ENCODE measurements at places on chromosomes 7 and 10.

GRCh38 chr7:1087952-1088920 is at the start of gene GPER1:
GPER1 (plus strand) TSS chr7:1088113; CDS start chr7:1091729, 3,616 bp downstream.
- peak; percentile 45 for DNase-seq

- peak; percentile 25 for DNase-seq
Observed at GRCh38 chr7:65832281-65832680, 40.6 kb upstream of the VKORC1L1 start.

- DNase-seq, result peak; percentile 38
Observed at GRCh38 chr10:60236869-60237524, 152.7 kb downstream of the ANK3 start.

DNA sequence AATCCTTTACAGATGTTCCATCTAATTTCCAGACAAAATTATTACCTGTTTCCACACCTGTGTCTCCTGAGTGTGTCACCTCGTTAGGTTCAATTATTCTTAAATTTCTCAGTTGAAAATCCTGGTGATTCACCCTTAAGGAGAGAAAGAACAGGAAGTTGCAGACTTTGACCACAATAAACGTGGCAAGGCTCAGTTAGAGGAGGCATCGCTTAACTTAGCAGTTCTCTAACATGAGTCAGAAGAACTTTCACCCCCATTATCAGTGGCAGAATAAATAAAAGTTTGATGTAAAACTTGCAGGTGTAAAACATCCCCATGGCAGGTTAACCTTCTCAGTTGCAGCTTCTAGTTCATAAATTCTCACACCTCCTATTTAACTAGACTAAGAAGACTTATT is 8.3 kb downstream of the XPNPEP1 start:
- DNase-seq, result peak; percentile 59

DNA sequence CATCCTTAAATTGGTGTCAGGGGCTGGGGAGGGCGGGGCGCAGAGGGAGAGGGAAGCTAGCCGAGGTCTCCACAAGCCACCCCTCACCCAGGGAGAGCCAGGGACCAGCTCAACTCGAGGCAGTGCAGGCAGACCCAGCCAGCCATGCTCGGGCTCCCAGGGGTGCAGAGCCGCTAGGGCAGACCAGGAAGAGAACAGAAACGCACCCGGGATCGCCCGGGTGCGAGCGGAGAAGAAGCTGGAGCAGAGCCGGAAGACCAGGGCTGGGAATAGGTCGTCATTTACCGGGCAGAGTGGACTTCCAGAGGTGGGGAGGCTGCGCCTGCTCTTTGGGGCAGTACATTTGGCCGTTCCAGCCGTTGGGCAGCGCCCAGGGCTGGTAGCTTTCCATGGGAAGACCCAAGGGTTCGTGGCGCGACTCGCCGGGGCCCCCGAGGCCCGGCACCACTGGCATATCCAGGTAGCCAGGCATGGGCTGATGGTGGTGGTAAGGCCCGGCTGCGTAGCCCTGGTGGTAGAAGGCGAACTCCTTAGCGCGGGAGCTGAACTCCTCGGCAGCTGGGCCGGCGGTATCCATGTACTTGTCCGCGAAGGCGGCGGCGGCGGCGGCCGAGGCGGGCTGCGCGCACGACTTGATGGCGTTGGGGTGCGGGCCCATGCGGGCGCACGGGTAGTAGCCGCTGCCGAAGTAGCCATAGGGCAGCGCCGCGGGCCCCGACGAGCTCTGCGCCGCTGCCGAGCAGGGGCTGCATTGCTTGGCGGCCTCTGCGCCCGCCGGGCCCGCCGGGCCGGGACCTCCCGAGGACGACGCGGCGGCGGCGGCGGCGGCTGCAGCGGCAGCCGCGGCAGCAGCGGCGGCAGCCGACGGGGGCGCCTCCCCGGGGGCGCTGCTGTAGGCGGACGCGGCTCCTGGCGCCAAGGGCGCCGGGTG is 755 bp downstream of the HOXA13 start:
- DNase-seq, result no peak

DNA sequence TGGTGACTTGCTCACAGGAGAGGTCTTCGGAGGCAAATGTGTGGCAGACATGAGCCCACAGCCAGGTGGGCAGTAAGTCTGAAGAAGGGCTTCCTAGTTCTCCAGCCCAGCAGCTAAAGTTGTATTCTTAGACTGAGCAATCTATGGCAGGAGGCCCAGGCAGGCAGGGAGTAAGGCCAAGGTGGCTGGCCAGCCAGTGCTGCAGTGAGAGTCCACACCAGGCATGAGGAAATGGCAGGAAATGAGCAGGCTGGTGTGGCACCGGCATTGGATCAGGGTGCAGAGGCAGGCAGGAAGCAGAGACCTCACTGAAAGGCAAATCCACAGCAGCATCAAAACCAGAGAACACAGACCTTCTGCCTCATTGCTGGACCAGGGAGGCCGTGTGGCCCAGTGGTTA is 84.6 kb upstream of the PDE1C start:
- DNase-seq, result peak; percentile 40

GRCh38 chr7:17620566-17620965 is 319.7 kb downstream of the SNX13 start:
- no peak for DNase-seq

DNA sequence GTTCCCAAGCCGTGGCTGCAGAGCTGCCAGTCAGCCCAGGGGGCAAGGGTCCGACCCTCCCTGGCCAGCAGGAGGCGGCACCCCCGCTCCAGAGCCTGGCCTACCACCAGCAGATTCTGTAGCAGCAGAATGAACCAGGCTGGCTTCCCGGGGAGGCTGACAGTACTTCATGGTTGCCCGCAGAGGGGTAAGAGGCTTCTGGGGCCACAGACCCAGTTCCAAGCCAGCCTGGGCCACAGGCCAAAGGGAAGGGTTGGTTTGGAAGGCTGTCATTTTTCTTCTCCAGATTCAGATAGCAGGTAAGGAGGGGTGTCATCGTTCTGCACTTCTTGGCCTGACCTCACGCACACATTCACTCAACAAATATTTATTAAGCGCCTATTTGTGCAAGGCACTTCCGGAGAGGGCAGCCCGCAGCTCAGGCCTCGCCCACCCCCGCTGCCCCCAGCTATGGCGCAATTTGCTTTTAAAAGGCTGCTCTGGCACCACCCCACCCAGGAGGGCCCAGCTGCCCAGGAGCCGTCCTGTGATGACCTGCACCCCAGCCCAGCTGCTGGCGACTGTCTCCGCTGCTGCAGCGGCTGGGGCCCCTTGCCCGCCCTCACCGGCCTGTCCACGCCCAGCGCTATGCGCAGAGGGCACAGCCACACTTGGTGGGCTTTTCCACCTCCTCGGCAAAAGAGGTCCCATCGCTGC is 168.5 kb downstream of the LCOR start:
- DNase-seq, result no peak

DNA sequence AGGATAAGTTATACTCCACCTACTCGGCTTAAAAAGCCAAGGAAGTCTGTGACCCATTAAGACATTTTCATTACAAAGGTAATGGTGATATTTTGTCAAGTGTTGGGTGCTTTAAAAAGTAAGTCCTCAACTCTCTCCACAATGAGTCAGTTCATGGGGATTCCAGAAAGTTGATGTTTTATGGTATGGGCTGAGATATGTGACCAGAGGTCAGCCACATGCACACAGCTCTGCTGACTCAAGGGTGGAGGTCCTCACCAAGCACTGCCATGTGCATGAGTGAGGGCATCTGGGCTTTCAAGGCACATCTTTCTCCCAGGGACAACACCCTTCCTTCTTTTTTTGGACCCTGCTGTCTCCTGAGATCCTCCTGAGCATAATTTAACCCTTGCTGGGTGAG is 292.9 kb downstream of the PTEN start:
- DNase-seq, result no peak

GRCh38 chr7:67637023-67637358 is 640.4 kb downstream of the TYW1 start:
- no peak for DNase-seq

DNA sequence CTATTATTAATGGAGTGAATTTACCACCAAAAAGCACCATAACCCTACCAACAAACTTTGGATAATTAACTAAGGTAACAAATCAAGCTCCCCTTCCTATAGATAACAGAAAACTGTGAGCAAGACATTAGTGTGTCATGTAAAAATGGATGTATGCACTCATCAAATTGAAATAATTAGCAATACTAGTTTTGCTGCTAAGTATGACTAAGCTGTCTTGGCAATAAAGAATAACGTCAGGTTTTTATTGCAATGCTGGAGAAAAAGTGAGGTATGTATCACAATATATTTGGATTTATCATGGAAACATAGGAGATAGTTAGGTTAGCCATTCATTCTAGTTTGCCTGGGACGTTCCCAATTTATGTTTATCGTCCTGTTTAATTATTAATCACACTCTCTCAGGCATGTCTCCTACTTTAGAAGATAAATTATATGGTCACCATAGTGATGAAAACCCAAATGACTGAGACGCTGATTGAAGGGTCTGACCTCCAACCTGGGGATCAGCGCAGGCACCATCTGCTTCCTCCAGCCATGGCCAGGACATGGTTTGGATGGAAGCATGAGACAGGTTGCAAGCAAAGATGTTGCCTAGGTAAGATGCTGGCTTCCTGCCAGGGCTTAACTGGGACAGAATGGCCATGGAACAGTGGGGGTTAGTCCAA is 125.6 kb downstream of the FANK1 start:
- no peak for DNase-seq

DNA sequence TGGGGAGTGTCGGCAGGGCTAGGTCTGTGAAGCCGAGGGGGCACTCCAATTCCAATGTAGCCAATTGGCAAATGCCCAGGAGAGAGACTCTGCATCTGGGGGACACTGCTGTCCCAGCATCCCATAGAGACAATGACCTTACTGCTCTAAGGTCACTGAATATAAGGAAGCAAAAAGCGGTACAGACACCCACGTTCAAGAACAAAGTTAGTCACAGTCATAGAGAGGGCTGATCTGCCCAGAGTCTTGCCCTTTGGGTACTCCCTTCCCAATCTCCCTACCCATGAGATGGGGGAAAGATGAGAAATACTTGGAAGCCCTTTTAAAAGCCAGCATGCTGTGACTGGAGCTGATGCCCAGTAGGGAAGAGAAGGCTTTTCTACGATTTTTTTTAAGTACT is 76.3 kb upstream of the GSDME start:
- no peak for DNase-seq

GRCh38 chr7:107446531-107446930 is 23.3 kb upstream of the GPR22 start:
- no peak for DNase-seq

DNA sequence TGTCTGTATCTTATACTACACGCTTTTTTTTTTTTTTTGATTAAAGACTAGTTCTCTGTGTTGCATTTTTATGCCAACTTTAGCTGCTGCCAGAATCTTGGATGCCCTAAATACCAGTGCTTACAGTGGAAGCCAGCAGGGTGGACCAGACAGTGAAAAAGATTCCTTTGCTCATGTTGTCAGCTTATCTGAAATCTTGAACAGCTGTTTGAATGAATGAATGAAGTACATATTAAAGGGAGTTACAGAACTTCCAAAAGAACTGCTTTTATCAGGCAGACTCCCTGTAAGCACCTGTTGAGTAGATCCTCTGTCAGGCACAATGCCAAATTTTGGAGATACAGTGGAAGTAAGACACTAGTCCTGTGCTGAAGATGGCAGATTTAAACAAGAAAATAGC is 184.9 kb downstream of the PPP1R9A start:
- DNase-seq, result peak; percentile 14

DNA sequence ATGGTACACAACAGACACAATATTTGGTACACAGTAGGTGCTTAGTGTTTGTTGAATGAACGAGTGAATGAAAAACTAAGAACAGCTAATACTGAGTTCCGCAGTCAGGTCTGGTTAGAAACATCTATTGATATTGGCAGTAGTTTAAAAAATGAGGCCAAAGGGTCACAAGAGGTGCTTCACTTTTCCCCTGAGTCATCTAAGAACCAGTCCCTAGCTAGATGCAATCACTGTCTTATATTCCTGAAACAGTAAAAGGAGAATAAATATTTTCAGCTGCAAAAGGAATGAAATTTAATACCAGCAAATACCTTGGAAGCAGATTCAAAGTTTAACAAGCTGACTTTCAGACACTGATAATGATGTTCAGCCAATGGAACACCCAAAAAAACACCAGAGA is 54.5 kb downstream of the SCRN1 start:
- no peak for DNase-seq

DNA sequence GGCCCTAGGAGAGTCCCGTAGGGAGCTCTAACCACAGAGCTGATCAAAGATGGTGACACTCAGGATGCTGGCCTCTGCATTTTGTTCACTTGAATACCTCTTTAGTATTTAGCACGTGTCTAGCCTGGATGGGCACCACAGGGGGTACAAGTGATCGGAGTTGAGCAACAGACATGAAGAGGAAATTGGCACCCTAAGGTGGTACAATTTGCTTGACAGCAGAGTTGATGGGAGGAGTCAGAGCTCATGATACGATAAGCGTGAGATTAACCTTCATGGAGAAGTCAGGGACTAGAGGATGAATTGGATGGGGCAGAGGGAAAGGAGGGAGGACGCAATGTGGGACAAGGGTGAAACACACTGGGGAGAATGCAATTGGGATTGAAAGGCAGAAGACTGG is 9.9 kb upstream of the ZNF212 start:
- no peak for DNase-seq

- DNase-seq, result no peak
Observed at GRCh38 chr10:32938554-32939061, 19.4 kb downstream of the ITGB1 start.

- DNase-seq, result no peak
Observed at GRCh38 chr7:113122744-113123143, 4.4 kb upstream of the SMIM30 start.

DNA sequence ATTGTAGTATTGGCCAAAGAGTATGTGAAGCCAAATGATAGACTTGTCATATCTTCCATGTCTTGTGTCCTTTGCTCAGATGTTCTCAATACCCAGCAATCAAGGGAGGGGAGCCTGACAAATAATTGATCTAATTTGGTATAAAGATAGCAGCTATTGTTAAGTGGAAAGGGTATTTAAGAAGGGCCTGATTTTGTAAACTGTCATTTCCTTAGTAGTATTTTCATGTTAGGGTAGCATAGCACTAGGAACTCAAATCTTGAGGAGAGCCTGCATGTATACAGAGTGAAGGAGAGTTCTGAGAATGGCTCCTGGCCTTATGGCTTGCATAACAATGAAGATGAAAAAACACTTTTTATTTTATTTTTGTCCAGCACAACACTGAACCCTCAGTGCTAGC is 53.1 kb downstream of the GNAI1 start:
- no peak for DNase-seq

- DNase-seq, result no peak
Observed at GRCh38 chr10:18501198-18501597, 150.2 kb downstream of the NSUN6 start.

GRCh38 chr7:35988105-35988504 is 164.9 kb upstream of the EEPD1 start:
- no peak for DNase-seq

GRCh38 chr7:45984386-45985295 is 63.6 kb upstream of the IGFBP3 start:
- DNase-seq, result peak; percentile 7

Data from mucosa of gallbladder (tissue), 1 donor.